Forelimb muscle (tissue), 1 donor: ENCODE measurements at places on chromosomes 1 and 21. TPM values are rescaled to one million over a fixed set of nuclear protein-coding genes. Genes with fewer than 3 reads are reported as not detected.

- DNase-seq: no peak
Measured at GRCh38 chr1:94486990-94487389, 54.6 kb downstream of the F3 start.

- no peak for DNase-seq
Measured at GRCh38 chr1:100387657-100388350, 35.5 kb downstream of the CDC14A start.

GRCh38 chr1:229238231-229238630 is 32.7 kb upstream of the RAB4A start:
- DNase-seq: no peak

DNA sequence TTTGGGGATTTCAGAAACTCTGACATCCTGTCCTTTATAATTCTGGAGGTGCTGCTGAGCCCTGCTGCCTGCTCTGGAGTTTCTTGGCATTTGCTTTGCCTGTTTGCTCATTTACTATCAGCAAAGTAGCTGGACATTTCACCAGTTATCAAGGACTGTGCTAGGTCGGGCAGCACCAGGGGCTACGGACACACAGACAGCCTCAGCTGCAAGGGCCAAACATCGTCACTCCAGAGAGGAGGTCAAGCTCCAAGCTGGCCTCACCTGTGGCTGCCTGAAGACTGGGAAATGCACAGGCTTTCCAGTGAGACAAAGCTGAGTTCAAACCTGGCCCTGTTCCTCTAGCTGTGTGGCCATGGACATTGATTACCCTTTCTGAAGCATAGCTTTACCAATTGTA is 143.7 kb downstream of the LRIG2 start:
- no peak for DNase-seq

DNA sequence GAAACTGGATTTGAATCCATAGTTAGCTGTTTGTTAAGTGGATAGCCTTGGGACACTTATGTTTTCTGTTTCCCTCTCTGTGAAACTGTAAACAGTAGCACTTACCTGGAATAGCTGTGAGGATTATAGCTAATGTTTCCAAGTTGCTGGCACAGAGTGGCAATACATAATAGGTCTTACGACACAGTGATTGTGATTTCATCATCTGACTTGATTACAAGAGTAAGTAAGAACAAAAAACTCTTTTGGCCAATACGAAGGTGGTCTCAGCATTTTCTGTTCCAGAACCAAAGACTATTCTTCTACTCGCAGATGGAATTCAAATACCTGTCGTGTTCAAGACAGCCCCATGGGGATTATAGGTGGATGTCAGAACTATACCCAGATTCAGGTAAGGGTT is 2.1 kb downstream of the C8B start:
- no peak for DNase-seq

- no peak for DNase-seq
Measured at GRCh38 chr21:32442566-32443318, 30.2 kb downstream of the EVA1C start.

PLPPR4 gene
- polyA plus RNA-seq: 6.9 TPM

LHX8 gene
- polyA plus RNA-seq: not detected

DNA sequence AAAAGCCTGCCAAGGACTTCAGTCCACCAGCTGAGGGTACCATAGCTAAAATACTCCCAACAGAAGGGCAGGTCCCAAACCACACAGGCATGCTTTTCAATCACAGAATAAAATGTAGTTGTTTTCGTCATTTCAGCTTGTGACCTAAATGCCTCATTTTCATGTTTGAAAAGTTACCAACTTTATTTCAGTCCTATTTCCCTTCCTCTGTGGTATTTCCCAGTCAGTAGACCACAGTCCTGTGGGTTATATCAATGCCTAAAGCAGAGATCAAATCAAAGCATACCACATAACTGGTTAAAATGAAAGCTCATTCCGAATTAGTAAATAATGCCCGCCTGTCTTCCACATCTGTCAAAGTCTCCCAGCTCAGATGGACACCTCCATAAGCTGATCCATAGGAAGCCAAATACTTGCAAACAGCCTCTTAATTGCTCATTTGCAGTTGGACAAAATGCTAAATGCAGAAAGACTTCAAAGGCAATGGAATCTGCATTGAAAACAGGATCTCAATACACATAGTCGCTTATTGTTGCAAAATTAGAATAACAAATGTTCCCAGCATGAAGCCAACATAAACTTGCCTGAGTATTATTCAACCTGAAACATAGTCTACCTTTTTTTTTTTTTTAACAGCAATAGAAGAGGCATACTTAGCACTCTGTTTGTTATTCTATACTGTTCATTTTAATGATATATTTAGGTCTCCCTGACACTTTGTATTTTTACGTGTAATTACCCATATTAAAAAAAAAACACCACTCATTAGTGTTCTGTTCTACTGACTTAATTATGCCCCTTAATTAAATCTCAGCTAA is 53.9 kb downstream of the NR5A2 start:
- no peak for DNase-seq

- DNase-seq: peak; percentile 39
Measured at GRCh38 chr1:8590721-8591351, 226.6 kb downstream of the RERE start.

- DNase-seq: no peak
Measured at GRCh38 chr1:243732637-243733036, 117.4 kb downstream of the AKT3 start.

DNA sequence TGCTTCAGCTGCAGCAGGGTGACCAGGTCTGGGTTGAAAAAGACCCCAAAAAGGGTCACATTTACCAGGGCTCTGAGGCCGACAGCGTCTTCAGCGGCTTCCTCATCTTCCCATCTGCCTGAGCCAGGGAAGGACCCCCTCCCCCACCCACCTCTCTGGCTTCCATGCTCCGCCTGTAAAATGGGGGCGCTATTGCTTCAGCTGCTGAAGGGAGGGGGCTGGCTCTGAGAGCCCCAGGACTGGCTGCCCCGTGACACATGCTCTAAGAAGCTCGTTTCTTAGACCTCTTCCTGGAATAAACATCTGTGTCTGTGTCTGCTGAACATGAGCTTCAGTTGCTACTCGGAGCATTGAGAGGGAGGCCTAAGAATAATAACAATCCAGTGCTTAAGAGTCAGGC is 2.9 kb downstream of the C1QA start:
- DNase-seq: no peak

CNKSR1 gene
- 4.2 TPM for polyA plus RNA-seq

GRCh38 chr1:118247593-118247992 is 62.6 kb upstream of the SPAG17 start:
- DNase-seq: no peak

PADI2 gene
- 111 TPM for polyA plus RNA-seq

DNA sequence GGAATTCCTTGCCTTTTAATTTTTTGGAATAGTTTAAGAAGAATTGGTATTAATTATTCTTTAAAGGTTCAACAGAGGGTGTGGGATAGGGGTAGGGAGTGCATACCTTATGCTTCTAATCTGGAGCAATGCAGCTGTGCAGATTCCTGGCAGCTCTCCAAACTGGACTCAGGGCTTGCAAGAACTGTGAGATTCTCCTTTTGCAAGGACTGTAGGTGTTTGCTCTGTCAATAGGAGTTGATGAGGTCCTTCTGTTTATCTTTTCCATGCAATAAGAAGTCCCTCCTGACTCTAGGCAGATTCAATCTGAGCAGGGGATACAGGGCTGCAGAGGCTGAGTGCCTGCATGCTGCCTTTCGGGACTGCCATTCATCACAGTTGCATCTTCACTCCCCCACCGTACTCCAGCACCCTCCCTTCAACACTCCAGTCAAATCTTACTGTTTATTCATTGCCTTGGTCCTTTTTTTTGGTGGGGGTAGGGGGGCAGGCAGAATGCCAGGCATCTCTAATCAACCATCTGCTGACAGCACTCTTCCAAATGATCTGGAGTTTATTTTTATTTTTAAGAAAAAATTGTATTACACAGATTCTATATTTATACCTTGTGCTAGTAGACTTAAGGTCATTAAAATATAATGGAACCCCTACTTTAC is 122.3 kb downstream of the DISC1 start:
- DNase-seq: no peak

- no peak for DNase-seq
Measured at GRCh38 chr1:102941366-102941947, 166.9 kb downstream of the COL11A1 start.

DNA sequence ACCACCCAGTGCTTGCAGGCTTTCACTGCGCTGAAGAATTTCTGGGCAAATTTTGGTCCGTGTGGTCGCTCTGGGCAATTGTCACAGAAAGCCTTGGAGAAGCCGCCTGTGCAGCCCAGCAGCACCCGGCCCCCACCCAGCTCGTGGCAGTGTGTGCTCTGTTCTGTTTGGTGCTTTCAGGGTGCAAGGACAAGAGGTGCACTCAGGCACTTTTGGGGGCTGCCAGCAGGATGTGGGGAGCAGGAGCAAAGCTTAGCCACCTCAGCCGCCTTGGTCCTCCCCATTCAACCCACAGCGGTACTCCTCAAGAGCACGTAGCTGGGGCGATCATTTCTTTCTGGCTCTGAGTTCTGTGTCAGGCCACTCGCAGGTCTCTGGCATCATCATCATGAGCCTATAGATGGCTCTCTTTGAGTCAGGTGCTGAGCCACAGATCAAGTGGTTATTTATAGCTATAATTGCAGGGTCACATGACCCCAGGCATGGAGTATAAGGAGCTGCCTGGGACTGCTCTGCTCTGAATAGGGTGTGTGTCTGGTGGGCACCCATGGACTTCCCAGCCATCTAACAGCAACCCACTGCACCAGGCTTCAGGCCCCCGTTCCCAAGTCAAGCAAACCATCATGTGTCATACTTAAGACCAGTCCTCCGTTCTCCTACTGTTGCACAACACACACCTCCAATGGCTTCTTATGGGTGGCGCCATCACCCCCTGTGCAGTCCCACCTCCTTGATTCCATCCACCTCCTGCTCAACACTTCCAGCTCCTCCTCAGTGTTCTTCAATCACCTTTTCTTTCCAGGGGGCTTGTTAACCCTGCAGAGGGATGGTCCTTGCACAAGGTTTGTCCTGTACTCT is 18.1 kb upstream of the TENT5C start:
- no peak for DNase-seq

RHOU gene
- 16.6 TPM for polyA plus RNA-seq

GRCh38 chr1:205515781-205516253 is 11.3 kb downstream of the CDK18 start:
- no peak for DNase-seq

DNA sequence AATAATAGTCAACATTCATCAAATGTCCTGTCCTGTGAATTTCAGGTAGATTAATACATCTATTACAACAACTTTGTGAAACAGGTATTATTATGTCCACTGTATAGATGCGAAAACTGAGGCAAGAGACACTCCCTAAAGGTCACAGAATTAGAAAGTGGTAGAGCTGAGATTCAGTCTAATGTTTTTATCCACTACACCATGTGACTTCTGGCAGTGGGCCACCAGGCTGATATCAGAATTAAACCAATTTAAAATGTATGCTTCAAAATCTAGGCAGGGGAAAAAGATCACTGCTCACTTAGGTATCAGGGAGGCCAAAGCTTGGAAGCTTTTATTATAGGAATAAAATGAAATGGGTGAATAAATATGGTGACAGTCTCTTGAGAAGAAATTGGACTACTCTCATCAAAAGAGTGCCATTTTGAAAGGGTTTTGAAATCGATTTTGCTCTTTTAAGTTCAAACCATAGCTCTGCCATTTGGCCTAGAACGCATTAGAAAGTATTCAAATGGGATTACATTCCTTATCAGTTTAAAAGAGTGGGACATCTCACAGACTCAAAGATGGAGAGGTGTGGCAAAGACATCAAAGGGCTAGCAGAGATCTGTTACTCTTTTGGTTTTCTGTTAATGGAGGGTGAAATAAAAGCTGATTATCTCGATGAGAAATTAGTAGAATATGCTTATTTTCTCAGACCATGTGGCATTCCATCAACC is 1.9 kb downstream of the DDAH1 start:
- no peak for DNase-seq

GRCh38 chr1:68805097-68805641 is 308.3 kb upstream of the DEPDC1 start:
- DNase-seq: no peak

GRCh38 chr1:23867542-23867894 is 572 bp downstream of the FUCA1 start:
- DNase-seq: no peak

FCRL4 gene
- not detected for polyA plus RNA-seq

GRCh38 chr21:31265366-31266013 is 78.6 kb downstream of the TIAM1 start:
- no peak for DNase-seq

DNA sequence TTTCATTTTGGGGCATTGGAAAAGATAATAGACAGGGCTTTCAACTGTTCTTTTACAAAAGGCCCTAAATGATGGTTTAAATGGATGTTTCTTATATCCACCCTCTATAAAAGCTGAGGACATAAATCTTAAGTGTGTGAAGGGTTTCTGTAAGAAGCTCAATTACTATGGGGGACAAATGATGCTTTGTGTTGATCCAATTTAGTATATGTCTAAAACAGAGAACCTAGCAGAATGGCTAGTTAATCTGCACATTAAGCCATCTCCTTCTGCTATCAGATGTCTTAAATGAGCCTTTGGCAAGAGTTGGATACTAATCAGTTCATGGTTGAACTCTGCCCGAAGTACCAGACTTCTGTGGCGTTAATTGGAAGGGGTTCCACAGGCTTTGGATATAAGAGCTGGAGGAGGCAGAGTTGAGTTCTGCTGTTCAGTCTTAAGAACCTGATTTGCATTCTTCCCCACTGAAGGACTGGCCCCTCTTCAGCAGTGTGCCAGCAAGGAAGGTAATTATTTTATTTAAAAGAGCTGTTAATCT is 43.1 kb downstream of the PTGFRN start:
- DNase-seq: no peak

- no peak for DNase-seq
Measured at GRCh38 chr21:25857308-25858074, 122.7 kb downstream of the GABPA start.

GRCh38 chr1:66243548-66244130 is 290.3 kb upstream of the SGIP1 start:
- DNase-seq: no peak

KCNJ15 gene
- 0.16 TPM for polyA plus RNA-seq

DNA sequence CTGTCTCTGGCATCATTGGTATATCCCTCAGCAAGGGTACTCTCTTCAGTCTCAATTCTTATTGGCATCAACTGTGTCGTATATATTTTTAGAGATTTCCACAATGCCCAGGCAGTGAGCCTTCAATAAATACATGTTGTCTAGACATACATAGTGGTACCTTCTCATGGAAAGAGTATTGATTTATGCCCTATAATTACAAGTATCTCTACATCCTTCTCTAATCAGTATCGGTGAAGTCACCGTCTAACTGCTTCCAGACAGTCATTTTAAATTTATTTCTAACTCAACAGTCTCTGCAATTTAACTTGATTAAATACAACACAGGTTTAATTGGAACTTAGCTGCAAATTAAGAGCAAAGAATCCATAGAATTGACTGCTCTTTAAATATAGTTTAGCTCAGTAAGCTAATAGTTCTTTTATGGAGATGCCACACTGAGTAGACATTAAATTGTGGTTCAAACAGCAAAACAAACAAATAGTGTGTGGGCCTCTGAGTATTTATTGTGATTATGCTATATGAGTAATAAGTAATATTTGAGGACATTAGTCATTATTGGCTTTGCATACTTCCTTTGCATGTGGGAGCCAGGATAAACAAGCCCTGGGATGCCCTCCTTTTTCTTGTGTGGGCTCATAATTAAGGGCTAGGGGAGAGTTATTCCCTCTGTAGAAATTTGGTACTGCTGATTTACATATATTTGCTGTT is 126.9 kb upstream of the DUSP10 start:
- DNase-seq: no peak

PRR9 gene
- not detected for polyA plus RNA-seq
